ENCODE measurements at places on chromosomes 3 and 15. TPM values are rescaled to one million over a fixed set of nuclear protein-coding genes. Genes with fewer than 3 reads are reported as not detected.

Gene C2CD4B
- polyA plus RNA-seq = not detected

Gene TMEM115
- 47.0 TPM for polyA plus RNA-seq

Gene CCR1
- polyA plus RNA-seq = not detected

Gene GOLGA8K
- polyA plus RNA-seq = not detected

Gene CCR9
- not detected for polyA plus RNA-seq

Gene NRG4
- polyA plus RNA-seq = not detected

Gene CCR8
- not detected for polyA plus RNA-seq

Gene ROBO2
- 1.6 TPM for polyA plus RNA-seq

Gene NEIL1
- polyA plus RNA-seq = 2.8 TPM

Gene RASGRP1
- 4.2 TPM for polyA plus RNA-seq

Gene PIK3CB
- 4.9 TPM for polyA plus RNA-seq

Gene CLEC3B
- polyA plus RNA-seq = 22.3 TPM

Gene CDHR4
- not detected for polyA plus RNA-seq

Gene PPCDC
- 8.2 TPM for polyA plus RNA-seq

Gene DUOX1
- not detected for polyA plus RNA-seq

Gene ZNF80
- polyA plus RNA-seq = not detected

Gene SPATA12
- not detected for polyA plus RNA-seq

Gene GPR149
- not detected for polyA plus RNA-seq

Gene FBXO40
- polyA plus RNA-seq = not detected

Gene TUSC7
- not detected for polyA plus RNA-seq

Gene ZNF385D
- 2.2 TPM for polyA plus RNA-seq

Gene TTC21A
- 2.3 TPM for polyA plus RNA-seq

Data from BJ (cell line).